Stimulated activated CD8-positive, alpha-beta memory T cell treated with anti-CD3 and anti-CD28 coated beads, Interleukin-4, amount 100 ng/mL, for 4 hours (primary cell): ENCODE measurements at places on chromosomes 3 and 15.

GRCh38 chr3:150737874-150738679 lies 24.9 kb downstream of the SIAH2 start:
- no peak for DNase-seq

DNA sequence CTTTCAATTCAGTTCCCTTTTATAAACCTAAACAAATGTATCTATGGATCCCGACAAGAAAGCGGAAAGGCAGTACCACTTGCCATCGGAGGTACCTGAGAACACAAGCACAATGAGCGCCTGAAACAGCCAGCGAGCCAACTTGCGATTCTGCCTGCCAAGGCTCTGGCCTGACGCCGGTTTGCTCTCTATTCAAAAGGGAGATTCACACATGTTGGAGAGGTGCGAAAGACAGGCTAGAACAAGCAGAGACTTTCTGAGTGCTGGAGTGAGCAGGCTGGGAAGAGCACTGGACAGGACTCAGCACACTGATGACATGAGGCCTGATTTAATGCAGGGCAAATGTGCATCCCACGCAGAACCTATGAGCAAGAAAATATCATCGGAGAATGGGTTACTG lies 17.7 kb upstream of the PRR23E start:
- DNase-seq, result no peak

- no peak for DNase-seq
Observed at GRCh38 chr3:100104442-100104798, 9.9 kb downstream of the FILIP1L start.

GRCh38 chr3:156189927-156190326 lies 69.5 kb downstream of the KCNAB1 start:
- no peak for DNase-seq
